ENCODE measurements at places on chromosomes 12 and 14.

GRCh38 chr12:113220593-113221180, 577 bp upstream of the TPCN1 start:
- no peak for DNase-seq

GRCh38 chr12:72677846-72678245, 405.7 kb downstream of the TRHDE start:
- DNase-seq = no peak

DNA sequence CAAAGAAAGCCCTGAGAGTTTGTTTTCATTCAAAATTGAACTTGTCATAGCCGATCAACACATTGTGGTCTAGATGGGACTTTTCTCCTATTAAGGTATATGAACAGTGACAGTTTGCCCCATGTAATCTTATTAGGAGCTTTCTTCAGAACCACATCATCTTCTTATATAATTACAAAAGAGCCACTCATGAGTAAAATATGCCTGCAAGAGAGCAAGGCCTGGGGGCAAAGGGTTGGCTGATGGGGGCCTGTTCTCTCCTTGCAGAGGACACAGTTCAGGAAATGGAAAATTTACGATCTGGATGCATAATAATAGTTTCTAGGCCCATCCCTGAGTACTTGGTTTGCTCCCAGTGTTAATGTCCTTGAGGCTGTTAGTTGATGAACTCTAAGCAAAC, 87.8 kb downstream of the FLRT2 start:
- no peak for DNase-seq

DNA sequence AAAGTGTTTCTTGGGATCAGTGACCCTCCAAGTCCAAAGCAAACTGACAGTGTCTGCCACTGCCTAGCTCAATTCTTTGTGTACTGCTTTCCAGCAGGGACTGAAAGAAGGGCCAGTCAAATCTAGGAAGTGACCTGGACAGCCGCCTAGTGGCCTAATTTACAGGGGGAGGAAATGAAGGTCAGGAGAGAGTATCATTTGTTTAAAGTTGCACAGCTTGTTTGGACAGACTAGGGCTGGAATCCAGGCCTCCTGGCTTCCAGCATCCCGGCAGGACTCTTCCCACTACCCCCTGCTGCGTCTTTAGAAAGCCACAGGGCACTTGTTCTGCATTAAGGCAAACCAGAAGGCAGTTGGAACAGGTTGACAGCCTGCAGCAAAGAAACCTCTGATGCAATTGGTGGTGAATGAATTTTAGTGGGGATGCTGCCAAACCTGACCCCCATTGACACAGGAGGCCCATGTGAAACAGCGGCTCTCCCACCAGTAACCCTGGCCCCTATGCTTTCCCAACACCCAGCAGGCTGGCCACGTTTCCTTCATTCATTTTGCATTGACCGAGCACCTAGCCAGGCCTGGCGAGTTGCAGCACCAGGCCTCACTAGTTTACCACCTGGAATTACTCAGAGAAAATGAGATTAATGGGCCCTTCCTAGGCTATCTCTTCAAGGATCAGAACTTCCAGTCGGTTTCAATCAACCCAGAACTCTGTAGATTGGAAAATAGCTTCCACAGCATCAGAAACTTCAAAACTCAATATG, 28.2 kb downstream of the GALNT16 start:
- DNase-seq = no peak

DNA sequence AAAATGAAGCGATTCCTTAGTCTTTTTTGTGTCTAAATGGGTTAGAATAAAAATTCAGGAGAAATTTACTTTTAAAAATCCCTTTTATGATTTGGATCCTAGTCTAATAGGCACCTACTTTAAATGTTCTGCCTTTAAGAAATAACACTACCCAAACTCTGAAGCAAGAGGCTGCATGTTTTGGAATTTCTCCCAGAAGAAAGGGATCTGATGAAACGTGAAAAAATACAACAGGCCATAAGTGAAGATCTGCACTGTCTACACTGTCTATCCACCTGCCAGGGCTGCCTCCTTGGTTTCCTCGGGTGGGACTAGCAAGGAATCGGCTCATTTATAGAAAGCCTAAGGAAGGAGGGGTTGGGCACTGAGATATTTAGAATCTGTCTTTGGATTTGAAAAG, 22.1 kb downstream of the ACVR1B start:
- no peak for DNase-seq

- DNase-seq = no peak
Measured at GRCh38 chr12:1176191-1176590, 185.2 kb downstream of the ERC1 start.

DNA sequence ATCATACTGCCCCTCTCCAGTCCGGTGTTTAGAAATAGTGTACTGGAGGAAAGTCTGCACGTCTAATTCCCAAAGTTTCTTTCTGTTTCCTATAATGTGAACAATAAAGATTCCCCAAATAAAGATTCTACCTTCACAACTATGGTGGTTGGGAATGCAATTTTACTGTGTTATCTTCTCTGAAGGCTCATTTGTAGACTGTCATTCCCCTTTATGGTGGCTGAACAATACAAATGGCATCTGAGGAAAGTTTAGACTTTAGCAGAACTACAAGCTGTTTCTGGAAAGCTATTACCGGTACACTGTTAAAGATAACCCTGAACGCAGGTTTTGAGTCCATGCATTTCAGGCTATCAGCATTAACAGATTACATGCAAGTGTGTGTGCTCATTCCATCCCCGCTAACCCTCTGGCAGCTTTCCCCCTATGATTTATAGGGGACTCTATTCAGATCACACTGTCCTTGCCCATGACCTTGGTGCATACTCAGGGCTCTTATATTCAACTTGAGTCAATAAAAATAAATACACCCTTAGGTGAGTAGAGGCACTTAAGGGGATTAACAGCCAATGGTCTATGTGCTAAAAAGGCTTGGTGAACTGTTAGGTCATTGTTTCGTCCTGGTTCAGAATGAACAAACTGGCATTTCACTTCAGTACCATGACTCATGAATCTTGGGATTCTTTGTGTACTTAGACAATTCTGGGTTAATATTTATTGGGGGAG, 60.7 kb upstream of the PYGL start:
- DNase-seq = no peak

- no peak for DNase-seq
Measured at GRCh38 chr12:86948851-86949250, 692.7 kb upstream of the MGAT4C start.

DNA sequence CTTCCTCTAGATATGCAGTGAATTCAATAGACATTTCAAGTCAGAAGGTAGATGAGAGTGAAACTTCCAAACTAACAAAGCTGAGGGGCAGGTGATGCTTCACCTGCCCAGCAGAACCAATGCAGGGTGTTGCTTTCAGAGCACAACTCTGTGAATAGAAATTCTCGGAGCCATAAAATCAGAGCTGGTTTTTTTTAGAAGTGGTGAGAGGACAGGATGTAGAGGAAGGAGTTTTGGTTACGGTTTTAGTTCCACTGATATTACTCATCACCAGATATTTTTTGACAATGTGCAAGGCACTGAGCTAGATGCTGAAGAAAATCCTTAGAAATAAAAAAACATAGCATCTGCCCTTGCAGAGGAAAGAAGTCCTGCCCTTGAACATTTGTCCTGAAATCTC, 62.2 kb downstream of the BMP4 start:
- DNase-seq = no peak

- DNase-seq = no peak
Measured at GRCh38 chr12:63912651-63913050, 68.2 kb downstream of the SRGAP1 start.
